Colonic mucosa (tissue), 4 donors: ENCODE measurements at places on chromosomes 1 and 21. TPM values are rescaled to one million over a fixed set of nuclear protein-coding genes. Genes with fewer than 3 reads are reported as not detected.

The UBE2U gene
- total RNA-seq: not detected

The EDN2 gene
- 3.3 TPM for total RNA-seq

The PCAT6 gene
- 0.74 TPM for total RNA-seq

The NHLH1 gene
- not detected for total RNA-seq

The CYP4Z1 gene
- total RNA-seq: not detected

The DAB1 gene
- total RNA-seq: 0.42 TPM

The TNNI3K gene
- 0.59 TPM for total RNA-seq

The CAPN8 gene
- 52.6 TPM for total RNA-seq

The ITPKB gene
- 16.9 TPM for total RNA-seq

The TMPRSS15 gene
- not detected for total RNA-seq

The ALX3 gene
- not detected for total RNA-seq

The TRNP1 gene
- total RNA-seq: 2.5 TPM

The GJB5 gene
- not detected for total RNA-seq

The OR2L8 gene
- total RNA-seq: not detected

The RUNX3 gene
- total RNA-seq: 1.6 TPM

The TRIM17 gene
- 0.21 TPM for total RNA-seq

The PSMD4 gene
- 103 TPM for total RNA-seq

The ADORA3 gene
- 1.2 TPM for total RNA-seq

The AADACL3 gene
- not detected for total RNA-seq

The MAD2L2 gene
- total RNA-seq: 12.4 TPM

The TOMM20 gene
- 76.2 TPM for total RNA-seq

The RPE65 gene
- not detected for total RNA-seq

The LMX1A gene
- total RNA-seq: 0.64 TPM

The CFH gene
- total RNA-seq: 20.5 TPM

The LIN28A gene
- total RNA-seq: not detected

The C1orf141 gene
- not detected for total RNA-seq

The KRTAP20-3 gene
- total RNA-seq: not detected

The OLIG2 gene
- not detected for total RNA-seq

The C4BPA gene
- total RNA-seq: 2.3 TPM

The PKP1 gene
- total RNA-seq: 0.54 TPM

The MX1 gene
- 17.7 TPM for total RNA-seq

The RNU1-1 gene
- 1,159 TPM for total RNA-seq

The COL9A2 gene
- 4.0 TPM for total RNA-seq

The DDR2 gene
- total RNA-seq: 7.6 TPM

The AGMAT gene
- total RNA-seq: 21.6 TPM

The TMEM200B gene
- total RNA-seq: 1.5 TPM

The ANGEL2 gene
- total RNA-seq: 20.6 TPM

The RAB42 gene
- 2.3 TPM for total RNA-seq

The KRTAP11-1 gene
- total RNA-seq: not detected

The NES gene
- total RNA-seq: 5.3 TPM

The SLC6A17 gene
- 0.19 TPM for total RNA-seq

The GALNT2 gene
- 67.3 TPM for total RNA-seq

The LRRC39 gene
- not detected for total RNA-seq

The TCEA3 gene
- total RNA-seq: 133 TPM

The NPHS2 gene
- total RNA-seq: not detected

The CFAP74 gene
- 0.16 TPM for total RNA-seq

The KPRP gene
- total RNA-seq: not detected

The TMEM61 gene
- total RNA-seq: 11.0 TPM

The TDRD10 gene
- total RNA-seq: 0.67 TPM

The POU3F1 gene
- not detected for total RNA-seq

The KCNN3 gene
- 2.5 TPM for total RNA-seq

The CELA2A gene
- total RNA-seq: not detected

The MKNK1 gene
- total RNA-seq: 36.8 TPM
